GM12892 (cell line): ENCODE measurements at places on chromosomes 12 and 14.

DNA sequence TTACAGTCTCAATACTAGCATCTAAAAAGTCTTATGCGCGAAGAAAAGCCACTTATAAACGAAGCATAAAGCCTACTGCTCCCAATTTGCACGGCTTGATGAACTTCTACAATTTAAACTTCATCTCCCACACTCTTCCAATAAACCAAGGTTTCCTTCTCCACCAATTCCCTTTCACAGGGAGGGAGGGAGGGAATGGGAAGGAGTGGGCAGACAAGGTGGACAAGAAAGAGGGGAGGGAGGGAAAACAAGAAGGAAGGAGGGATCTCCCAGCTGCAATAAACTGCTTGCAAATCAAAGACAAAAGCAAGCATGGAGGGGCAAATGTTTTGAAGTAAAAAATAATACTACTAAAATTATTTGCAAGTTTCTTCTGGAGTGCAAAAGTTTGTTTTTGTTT lies 64.5 kb downstream of the MED13L start:
- no peak for DNase-seq

DNA sequence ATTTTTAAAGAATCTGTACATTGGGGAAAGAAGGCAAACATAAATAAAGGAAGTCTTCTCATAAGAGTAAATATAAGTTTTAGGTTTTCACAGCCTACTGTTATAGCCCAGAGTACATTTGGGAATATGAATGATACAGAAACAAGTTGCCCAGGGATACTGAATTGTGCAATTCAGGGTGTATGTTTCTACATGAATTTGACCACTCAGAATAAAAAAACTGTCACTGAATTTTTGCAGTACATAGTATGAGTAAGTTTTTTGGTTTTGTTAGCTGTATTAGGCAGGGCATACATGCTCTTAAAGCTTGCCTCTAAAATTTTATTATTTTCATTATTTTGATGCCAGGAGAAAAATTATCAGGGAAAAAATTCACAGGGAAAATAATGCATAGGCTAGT lies 6.6 kb upstream of the PCNX4 start:
- DNase-seq, result no peak

DNA sequence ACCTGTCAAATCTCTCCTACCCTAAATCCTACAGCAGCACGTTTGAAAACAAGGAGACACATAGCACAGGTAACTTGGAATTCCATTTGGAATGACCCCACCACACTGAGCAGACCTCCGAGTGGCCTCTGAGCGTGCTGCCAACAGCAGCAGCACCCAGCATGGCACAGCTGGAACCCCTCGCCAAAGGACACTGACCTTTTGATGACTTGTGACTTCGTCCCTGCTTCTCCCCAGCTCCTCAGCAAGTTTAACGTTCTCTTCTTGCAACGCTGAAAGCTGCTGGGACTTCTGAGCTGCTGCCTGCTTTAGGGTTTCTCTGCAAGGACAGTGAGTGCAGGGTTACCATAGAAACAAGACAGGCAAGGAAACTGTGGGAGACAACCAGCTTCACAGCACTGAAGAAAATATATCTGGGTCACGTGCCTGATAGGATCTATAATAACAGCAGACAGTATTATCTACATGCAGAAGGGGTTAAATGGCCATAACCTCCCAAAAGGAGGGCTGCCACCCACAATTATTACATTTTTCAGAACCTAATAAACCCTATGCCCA lies 43.3 kb upstream of the VPS33A start:
- DNase-seq, result no peak

- no peak for DNase-seq
Observed at GRCh38 chr14:58645641-58646040, 7.9 kb downstream of the DACT1 start.

- DNase-seq, result no peak
Observed at GRCh38 chr12:107929436-107929835, 154.9 kb downstream of the ASCL4 start.

GRCh38 chr12:65171073-65171472 lies 1.7 kb downstream of the LEMD3 start:
- DNase-seq, result no peak

- DNase-seq, result no peak
Observed at GRCh38 chr12:27193106-27193505, 51.0 kb upstream of the STK38L start.

DNA sequence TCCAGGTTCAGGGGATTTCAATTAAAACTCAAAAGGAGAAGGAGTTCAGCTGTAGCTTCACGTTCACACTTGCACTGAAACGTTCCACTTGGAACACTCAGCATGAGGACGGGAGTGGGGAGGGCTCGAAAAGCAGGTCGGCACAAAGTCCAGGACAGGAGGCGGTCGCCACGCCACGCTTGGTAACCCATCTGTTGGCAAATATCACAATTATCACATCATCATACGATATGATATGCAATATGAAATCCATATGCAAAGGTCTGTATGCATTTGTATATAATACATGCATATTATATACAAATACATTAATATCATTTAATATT lies 17.2 kb downstream of the ADGRD1 start:
- no peak for DNase-seq
